ELF-1 (cell line): ENCODE measurements at places on chromosomes 2 and 18.
A peak's percentile ranks its signal among the peaks of the same experiment; 100 is the strongest.

DNA sequence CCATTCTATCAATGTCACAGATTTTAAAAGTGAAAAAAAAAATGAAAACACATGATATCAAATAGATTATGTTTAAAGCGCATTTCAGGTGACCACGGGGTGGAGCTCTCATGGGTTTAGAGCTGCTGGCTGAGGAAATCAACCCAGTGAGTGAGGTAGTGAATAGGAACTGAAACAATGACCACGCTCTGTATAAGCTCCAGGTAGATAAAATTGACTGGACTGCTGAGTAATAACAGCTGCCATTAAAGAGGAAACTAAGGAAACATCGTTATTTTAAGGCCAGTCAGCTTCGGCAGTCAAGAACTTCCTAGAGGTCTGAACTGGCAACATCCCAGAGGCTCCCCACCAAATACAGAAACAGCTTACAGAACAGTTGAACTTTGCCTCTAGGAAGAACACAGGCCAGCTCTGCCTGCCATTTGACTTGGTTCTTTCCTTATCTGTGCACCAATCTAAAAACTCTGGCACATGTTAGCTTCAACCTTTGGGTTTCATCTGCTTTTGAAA is 185.9 kb downstream of the PDE1A start:
- DNase-seq = peak; percentile 8

DNA sequence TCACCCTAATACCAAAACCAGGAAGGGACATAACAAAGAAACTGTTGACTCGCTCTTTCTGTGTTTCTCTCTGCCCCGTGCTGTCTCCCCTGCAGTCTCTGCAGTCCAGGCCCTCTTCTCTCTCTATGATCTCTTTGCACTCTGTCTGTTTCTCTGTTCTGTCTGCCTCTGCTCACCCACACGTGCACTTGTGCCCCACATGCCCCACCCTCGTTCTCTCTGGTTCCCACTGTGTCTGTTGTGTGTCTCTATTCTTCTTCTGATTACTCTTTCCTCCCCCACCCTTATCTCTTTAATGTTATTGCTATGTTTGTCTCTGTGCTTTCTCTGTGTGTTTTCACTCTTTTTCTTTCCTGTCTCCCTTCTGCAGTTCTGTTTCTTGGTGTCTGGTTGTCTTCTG is 54.0 kb downstream of the NAT8 start:
- peak; percentile 7 for DNase-seq

DNA sequence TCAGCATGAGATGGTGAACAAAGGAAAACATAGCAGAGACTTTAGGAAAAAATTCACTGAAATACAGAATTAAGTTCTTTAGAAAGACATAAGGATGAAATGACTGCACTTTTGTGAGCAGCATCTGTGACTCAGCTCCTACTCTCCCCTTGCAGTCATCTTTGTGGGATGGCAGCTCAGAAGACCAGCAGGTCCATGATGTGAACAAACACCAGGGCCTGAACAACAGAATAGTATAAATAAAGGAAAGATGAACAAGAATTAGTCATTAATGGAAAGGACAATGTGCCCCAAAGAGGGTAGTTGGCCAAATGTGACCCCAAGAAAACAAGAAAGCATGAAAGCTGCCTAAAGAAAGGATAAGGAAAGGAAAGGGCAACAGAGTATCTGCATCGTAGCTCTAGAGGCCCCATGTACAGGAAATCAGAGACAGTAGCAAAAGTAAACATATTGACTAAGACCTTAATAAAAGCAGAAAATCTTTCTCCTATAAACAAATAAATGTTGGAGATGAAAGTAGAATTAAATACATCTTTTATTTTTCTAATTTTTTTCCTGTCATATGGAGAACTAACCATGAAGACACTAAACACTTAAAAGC is 318.0 kb downstream of the ZEB2 start:
- no peak for DNase-seq

- no peak for DNase-seq
Measured at GRCh38 chr2:97714084-97714949, 941 bp downstream of the ZAP70 start.

DNA sequence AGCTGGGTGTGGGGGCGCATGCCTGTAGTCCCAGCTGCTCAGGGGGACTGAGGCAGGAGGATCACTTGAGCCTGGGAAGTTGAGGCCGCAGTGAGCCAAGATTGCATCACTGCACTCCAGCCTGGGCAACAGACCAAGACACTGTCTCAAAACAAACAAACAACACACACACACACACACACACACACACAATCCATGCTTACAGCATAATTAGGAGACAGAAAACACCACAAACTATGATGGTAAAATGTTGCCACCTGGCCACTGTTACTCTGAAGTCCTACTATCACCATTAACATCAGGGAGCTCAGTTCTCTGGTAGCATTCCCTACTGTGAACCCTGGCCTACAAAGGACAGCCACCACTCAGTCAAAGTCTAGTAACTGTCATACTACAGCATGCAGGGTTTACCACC is 18.3 kb downstream of the DNPEP start:
- no peak for DNase-seq

DNA sequence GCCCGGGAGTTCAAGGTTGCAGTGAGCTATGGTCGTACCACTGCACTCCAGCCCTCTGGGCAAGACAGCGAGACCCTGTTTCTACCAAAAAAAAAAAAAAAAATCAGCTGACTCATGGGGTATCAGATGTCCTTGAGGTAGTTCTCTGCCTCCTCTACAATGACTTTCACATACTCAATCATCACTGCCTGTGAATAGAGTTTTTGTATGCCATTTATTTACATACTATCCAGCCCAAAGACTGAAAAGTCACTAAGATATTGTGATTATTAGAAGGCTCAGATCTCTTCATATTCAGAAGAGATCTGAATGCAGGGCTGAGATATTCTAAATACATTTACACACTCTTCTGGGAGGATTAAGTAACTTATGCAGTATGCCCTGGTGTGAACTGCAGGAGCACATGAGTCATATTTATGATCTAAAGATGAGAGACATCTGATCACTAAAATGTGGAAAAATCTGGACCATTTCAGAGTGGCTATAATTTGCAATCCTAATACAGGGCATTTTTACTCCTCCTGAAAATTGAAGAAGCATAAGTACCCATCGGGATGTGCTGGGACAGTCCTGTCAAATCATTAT is 38.9 kb downstream of the KLF7 start:
- DNase-seq = no peak
